Hypothalamus (tissue), 51 donors: ENCODE measurements at places on chromosomes 11 and 22.

DNA sequence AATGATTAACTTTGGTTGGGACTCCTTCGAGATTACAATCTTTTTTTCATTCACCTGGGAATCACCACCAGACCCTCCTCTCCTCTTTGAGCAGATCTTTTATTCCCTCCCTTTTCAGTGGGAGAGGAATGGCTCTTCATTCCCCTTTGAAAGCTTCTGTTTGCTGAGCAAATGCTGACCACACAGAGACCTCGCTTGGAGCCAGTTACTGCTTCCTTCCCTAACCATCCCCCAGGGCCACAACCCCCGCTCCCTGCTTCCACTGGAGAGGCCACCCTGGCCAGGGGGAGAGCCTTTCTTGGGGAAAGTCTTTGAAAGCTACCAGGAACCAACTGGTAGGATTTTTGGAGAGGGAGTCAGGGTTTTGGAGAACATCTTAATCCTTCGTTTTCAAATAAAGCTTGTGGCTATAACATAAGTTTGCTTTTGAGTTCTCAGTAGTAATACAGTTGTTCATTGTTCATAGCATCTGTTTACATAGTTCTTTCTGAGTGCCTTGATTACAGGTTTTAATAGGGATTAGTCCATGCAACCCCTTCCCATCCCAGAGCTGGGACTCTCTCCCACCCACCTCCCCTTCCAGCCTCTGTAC, 138.4 kb downstream of the DBX1 start:
- no peak for DNase-seq

- DNase-seq = peak; percentile 75
Measured at GRCh38 chr22:37166675-37167066, 17.0 kb upstream of the IL2RB start.

- DNase-seq = no peak
Measured at GRCh38 chr11:13033760-13034533, 24.8 kb downstream of the RASSF10 start.

- no peak for DNase-seq
Measured at GRCh38 chr22:36367479-36367878, 20.3 kb downstream of the MYH9 start.

DNA sequence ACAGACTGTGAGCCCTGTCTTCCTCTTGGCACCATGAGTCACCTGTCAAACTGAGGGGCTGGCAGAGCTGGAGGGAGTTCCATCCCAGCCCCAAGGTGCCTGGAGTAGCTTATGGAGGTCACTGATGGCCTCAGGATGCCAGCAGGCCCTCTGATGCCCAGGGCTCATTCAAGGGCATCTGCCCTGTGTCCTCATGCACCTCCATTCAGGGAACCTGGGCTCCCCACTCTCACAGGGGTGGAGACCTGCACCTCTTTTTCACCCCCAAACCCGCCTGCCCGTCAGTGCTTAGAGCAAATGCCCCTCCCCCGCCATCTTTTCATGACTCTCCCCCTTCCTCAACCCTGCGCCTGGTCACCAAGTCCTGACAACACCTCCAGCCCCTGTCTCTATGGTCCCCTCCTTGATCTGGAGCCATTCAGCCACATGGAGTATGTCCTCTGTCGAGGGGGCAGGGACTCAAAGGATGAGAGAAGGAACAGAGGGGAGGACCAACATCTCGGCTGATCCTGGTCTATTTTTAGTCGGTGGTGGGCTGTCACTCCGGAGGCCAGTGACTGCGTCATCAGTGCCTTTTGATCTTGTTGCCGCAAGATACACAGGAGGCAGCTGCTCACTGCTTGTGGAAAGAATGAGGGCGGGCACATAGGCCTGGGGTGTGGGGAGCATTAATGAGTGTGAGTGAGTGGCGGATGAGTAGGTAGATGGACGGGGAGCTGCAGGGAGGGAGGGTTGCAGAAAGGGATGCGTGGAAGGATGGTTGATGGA, 72.2 kb downstream of the CDKN1C start:
- DNase-seq = no peak

- peak; percentile 27 for DNase-seq
Measured at GRCh38 chr11:123430721-123431497, 840 bp downstream of the GRAMD1B start.

- no peak for DNase-seq
Measured at GRCh38 chr11:111336582-111337256, 38.4 kb downstream of the POU2AF3 start.

GRCh38 chr11:7511401-7511800, 2.4 kb upstream of the PPFIBP2 start:
- peak; percentile 69 for DNase-seq

DNA sequence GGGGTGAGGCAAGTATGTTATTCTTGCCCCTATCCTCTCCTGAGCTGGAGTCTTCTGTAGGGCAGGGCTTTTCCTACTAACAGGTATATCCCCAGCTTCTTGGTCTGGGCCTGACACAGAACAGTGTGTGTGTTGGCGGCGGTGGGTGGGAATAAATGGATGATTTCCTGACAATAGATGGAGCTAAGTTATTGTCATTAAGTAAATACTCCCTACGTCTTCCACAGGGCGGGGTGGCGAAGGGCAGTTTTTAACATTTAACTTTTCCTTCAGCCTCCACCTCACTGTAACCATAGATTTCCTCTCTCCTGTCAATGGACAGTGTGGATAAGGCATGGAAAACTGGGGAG, 11.7 kb upstream of the SMPD1 start:
- no peak for DNase-seq

- no peak for DNase-seq
Measured at GRCh38 chr11:120147094-120147949, 9.4 kb upstream of the TRIM29 start.

DNA sequence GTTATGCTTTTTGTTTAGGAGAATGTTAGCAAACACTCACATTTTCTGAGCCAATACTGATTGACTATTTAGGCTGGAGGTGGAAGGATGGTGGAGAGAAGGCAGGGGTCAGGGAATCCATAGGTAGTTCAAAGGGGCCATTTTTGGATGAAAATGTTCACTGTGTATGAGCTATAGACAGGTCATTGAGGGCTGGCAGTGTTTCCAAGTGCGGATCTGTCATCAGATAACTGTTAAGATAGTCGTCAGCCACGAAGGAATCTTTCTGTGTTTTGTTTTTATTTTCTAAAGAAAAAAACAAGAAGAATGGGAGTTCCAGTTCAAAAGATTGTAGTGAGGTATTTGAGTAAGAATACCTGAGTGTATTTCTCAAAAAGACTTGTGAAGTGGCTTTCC, 3.1 kb downstream of the KCNJ5 start:
- no peak for DNase-seq
